ENCODE measurements at places on chromosomes 3 and 15.

DNA sequence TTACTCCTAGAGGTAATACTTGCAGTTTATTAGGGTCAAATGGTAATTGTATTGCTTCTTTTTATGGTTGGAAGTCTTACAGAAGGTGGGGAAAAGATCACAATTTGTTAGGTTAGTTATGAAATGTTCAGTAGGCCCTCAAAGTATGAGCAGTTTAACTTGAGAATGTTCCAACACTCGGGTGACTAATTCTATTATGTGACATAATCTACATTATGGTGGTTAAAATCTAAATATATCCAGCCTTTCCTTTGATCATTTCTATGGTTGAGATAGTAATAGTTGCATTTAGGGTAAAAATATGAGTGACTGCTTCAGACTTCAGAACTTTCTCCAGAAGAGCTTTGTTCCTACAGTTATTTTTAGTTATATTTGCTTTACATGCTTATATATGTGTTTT, 19.6 kb upstream of the FBXO22 start:
- no peak for DNase-seq

- DNase-seq: no peak
Observed at GRCh38 chr3:178353006-178353694, 183.1 kb upstream of the KCNMB2 start.

- no peak for DNase-seq
Observed at GRCh38 chr15:91336687-91337086, 236.6 kb downstream of the SV2B start.

GRCh38 chr3:42975456-42975855, 3.7 kb upstream of the GASK1A start:
- DNase-seq: no peak

DNA sequence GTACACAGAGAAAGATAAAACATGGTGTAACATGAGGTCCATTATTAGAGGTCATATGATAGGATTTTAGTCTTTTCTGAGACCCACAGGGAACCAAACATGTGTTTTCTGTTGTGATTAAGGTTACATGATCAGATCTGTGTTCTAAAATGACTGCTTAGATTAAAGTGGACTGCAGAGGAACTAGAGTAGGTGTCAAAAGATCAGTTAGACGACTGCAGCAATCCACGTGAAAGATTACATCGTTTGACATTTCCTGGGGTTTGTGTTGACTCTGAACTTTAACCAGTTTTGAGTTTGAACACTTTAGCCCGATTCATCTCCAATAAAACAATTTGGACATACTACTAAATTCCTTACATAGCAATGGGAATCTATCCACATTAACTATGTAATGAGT, 5.1 kb downstream of the MIX23 start:
- DNase-seq: no peak

DNA sequence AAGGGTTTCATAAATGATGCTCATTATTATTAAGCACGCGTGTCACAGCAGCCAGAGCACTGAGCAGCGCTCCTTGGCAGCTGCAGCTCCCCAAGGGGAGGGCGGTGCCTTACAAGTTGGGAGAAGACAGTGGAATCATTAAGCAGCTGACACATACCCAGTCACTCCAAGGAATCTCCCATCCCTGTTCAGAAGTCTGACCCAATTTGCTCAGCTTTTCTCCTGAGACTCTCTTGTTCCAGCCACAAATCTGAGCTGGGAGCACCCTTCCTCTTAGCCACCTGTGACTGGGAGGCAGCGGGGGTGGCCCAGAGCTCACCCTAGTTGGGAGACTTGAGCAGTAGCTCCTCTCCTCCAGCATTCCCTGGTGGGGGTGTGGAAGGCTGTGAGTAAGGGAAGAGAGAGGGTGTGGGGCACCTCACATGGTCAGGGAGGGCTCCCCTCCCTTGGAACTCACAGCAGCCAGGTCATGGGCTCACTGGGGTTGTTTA, 64.3 kb downstream of the DUT start:
- DNase-seq: no peak

DNA sequence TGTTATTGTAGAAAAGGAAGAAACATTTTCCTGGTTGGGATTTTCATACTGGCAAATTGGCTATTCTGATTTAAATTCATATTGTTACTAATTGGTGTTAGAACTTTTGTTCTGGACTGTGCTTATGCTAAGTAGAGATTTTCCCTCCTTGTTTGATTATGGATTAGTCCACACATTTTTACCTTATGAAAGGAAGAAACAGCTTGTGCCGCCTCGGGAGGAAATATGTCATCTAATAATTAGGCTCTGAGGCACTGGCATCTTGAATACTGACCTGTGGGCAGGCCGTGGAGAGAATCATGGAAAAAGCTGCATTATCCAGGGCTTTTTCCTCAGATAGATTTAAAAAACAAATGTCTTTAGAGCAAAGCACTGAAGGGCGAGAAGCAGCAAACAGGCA, 344.3 kb upstream of the TBL1XR1 start:
- no peak for DNase-seq

GRCh38 chr15:45320581-45321205, 57.7 kb downstream of the GATM start:
- no peak for DNase-seq

DNA sequence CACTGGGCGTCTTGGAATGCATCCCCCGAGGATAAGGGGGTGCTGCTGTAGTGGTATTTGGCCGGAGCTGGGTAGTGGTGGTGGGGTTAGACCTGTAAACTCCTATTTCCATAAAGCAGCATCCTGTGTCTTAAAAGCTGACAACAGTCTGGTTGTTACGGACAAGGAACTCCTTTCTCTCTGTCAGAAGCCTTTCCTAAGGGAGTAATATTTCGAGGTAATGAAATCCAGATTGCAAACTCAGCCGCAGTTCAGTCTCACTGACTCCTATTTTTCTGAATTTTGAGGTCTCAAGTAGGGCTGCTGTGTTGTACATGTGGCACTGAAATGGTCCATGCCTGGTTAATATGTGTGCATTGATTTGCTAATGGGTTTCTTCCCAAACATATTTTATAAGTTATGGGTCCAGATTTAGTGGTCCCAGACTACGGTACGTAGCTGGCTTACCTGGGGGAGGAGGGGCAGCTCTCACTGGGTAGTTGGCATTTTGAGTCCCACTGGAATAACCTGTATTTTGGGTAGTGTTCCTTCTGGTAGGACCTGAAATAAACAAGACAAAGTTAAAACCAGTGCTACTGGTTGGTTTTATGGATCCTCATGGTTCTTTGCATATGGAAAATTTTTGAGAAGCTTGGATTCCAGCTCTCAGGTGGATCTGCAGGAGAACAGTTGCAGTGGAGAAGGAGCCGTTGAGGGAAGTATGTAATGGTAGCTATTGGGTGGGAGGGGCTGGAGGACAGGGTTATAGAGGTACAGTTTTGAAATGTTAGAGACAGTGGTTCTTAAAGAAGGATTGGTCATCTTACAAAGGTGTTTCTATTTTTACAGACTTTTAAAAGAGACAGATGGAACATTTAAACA, 48.6 kb upstream of the LDHAL6B start:
- no peak for DNase-seq

DNA sequence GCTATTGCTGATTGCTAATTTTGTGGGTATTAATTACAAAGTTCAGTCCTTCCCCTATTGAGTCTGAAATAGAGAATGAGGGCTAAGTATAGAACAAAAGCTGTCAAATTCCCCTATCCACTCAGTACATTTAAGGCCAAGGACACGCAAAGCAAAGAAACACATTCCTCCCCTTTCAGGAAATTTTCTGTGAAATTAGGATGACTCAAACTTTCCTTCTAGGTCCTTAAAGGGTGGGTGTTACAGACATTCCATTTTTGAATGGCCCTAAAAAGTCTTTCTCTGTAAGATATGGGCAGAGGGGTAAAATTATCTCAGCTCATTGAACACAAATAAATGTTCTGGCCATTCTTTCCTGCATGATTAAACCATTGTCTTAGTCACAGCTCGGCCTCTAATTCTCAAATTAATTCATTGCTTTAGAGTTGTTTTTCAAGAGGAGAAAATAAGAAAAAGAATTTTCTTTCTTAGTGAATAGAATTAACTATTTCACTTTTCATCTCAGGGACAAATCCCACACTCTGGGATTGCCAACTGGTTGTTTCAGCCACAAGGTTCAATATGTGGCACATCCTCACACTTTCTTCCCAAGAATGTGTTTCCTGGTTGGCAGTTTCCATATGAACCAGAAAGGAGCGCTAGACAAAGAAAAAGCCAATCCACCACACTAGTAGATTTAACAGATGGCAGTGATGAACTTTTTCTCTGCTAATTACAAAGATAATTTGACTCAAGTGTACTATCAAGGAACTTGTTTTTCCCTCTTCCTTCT, 424.1 kb downstream of the ZNF385D start:
- no peak for DNase-seq

GRCh38 chr3:88896026-88896425, 211.4 kb upstream of the EPHA3 start:
- DNase-seq: no peak

DNA sequence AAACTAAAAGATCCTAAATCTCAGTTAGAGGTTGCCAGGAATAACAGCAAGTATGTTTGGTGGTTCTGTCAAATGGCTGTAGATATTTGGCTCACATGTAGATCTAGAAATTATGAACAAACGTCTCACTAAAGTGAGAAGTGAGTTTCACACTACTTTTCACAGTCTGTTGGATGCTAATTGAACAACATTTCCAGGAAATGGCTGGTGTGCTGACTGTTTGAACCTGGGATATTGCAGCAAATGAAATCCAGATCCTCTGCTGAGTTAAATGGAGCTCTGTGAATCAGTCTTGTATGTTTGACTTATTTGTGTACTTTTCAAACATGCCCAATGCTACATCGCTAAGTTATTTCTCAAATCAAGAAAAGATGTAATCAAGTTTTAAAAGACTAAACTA, 21.3 kb upstream of the RSL24D1 start:
- no peak for DNase-seq

DNA sequence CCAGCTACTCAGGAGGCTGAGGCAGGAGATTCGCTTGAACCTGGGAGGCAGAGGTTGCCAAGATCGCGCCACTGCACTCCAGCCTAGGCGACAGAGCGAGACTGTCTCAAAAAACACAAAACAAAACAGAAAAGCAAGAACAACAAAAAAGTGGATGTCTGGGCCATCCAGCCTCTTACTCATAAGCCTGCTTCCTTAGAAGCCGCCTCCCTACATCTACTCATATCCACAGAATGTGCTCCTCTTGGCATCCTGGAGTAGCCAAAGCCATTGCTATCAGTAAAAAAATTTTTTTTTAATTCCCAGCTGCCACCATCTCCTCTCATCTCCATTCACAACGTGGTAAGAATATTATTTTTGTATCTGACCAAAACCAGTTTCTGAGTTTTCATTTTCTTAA, 10.8 kb downstream of the ZSCAN2 start:
- no peak for DNase-seq

DNA sequence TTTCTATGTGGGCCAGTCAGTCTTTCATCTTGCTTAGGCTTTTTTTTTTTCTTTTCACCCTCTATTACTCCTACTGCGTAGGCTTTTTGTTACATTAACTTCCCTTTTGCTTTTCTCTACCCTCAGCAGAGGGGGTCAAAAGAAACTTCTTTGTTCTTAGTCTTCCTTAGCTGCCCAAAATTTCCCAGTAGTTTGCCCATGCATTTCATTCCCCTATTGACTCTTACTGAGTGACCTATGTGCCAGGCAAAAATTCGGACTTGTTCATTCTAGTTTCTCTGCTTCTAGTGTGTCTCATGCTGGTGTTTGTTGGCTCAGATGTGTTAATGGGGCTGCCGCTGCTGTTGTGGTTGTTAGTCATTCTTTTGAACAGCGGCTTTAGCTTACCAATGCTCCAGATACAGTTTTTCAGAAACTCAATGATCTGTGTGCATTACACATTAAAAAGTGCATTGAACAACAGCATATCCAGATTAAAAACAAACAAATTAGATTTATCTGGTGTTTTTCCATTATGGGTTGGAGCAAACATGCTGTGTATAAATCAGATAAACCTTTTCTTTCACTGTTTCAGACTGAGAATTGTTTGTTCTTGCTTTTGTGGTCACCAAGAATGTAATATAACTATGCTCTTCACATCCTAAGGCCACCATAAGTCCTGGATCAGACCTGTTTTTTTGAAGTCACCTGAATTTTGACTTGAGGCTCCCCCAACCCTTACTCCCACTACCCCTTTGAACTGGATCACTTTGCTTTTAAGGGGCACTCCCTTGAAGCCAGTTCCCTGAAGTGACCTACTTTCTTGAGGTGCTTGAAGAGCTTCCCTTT, 43.1 kb downstream of the PDE8A start:
- no peak for DNase-seq

- peak; percentile 28 for DNase-seq
Observed at GRCh38 chr3:46693892-46694226, 380 bp upstream of the ALS2CL start.

DNA sequence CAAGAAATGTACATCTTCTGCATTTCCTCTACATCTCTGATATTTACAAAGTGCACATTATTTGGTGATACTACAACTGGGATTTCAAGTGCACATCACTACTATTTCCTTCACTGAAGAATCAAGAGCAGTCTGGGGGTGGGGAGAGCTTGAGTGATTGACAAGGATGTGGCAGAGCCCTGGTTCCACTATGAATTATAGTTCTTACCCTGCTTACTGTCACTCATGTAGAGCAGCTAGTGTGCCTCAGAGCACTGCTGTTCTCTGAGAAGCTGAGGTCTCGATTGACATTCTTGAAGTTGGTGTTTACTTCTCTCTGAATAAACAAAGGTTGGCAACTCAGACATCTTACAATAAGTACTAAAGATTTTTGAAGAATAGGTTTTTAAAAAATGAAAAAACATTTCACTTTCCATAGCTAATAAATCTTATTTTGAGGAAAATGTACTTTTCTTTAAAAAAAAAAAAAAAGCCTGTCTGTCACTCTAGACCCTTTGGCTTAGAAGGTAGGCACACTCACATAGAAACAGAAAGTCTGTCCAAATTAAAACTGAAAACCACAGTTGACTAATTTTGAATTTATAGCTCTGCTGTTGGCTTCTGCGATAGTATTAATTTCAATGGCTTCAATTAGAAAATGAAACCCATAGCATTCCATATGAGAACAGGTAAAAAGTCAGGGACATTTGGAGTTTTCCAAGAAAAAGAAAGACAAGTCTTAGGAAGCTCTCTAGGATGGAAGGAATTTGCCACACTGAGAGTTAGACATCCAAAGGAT, 5.6 kb downstream of the GREM1 start:
- no peak for DNase-seq

- DNase-seq: peak; percentile 72
Observed at GRCh38 chr3:179613807-179614206, 9.2 kb downstream of the NDUFB5 start.

GRCh38 chr3:147836330-147836729, 427.2 kb downstream of the ZIC1 start:
- no peak for DNase-seq
